ENCODE measurements at places on chromosomes 2 and 18. TPM values are rescaled to one million over a fixed set of nuclear protein-coding genes. Genes with fewer than 3 reads are reported as not detected.

GEN1 gene
- total RNA-seq, result 12.7 TPM

NTSR2 gene
- total RNA-seq, result not detected

PRKCE gene
- total RNA-seq, result 6.0 TPM

SH3RF3 gene
- 1.7 TPM for total RNA-seq

GYPC gene
- 59.9 TPM for total RNA-seq

IL36A gene
- not detected for total RNA-seq

CCDC74B gene
- total RNA-seq, result 5.6 TPM

KCNIP3 gene
- 10.4 TPM for total RNA-seq

GAD1 gene
- total RNA-seq, result 5.6 TPM

Data from epithelial cell of proximal tubule (primary cell).